ENCODE measurements at places on chromosomes 1 and 21. TPM values are rescaled to one million over a fixed set of nuclear protein-coding genes. Genes with fewer than 3 reads are reported as not detected.

- DNase-seq, result peak; percentile 75
- peak overlapping the region; percentile 71 for H3K27ac ChIP-seq
- H3K36me3 ChIP-seq, result no peaks in the 10 kb centered on the region
- no peaks in the 10 kb centered on the region for H3K27me3 ChIP-seq
- peaks cover 24% of the 10 kb centered on the region for H3K4me1 ChIP-seq
These were observed 157.7 kb downstream of the TOMM20 start for GRCh38 chr1:234970731-234971476.

- H3K36me3 ChIP-seq, result no peaks in the 10 kb centered on the region
- H3K4me1 ChIP-seq, result peaks cover 18% of the 10 kb centered on the region
- no peak overlapping the region for H3K4me3 ChIP-seq
- peak; percentile 22 for DNase-seq
- no peak overlapping the region for H3K27ac ChIP-seq
These were observed 6.2 kb downstream of the ARHGEF16 start for GRCh38 chr1:3460672-3461131.

DNA sequence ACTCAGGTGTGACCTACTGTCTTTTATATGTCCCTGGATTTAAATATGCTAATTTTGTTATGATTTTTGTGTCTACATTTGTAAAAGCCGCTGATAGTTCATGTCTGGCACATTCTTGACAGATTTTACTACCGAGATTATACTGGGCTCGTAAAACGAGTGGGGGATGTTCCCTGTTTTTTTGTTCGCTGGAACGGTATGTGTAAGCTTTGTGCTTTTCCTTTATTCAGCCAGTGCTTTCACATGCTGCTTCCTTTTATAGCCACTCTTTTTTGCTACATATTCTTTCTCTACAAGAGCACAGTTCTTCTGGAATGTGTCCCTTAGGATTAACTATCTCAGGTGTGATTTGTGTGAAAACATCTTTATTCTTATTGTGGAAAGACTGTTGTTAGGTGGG lies 46.6 kb downstream of the ADARB1 start:
- peaks cover 6% of the 10 kb centered on the region for H3K4me1 ChIP-seq
- H3K27me3 ChIP-seq, result no peaks in the 10 kb centered on the region
- H3K27ac ChIP-seq, result no peak overlapping the region
- H3K36me3 ChIP-seq, result no peaks in the 10 kb centered on the region
- H3K4me3 ChIP-seq, result no peak overlapping the region

GRCh38 chr1:93703643-93704042 lies 22.0 kb upstream of the BCAR3 start:
- no peak for DNase-seq
- H3K36me3 ChIP-seq, result no peaks in the 10 kb centered on the region
- no peak overlapping the region for H3K27ac ChIP-seq
- H3K27me3 ChIP-seq, result no peaks in the 10 kb centered on the region
- H3K4me3 ChIP-seq, result no peak overlapping the region
- H3K4me1 ChIP-seq, result peaks cover 27% of the 10 kb centered on the region

DNA sequence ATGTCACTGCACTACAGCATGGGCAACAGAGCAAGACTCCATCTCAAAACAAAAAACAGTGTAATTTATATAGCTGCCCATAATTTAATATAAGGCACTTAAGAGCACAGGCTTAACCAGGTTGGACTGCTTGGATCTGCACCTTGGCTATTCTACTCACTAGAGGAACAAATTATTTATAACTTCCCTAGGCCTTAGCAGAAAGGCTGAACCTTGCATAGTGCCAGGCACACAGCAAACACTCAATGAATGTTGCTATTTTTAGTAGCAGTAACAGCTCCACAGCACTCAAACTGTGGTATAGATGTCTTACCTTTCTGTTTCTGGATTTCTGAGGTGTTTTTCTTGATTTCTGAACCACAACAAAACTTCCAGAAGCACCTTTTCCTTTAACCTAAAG lies 19.8 kb downstream of the HP1BP3 start:
- H3K4me1 ChIP-seq, result no peaks in the 10 kb centered on the region
- no peaks in the 10 kb centered on the region for H3K27me3 ChIP-seq
- no peak overlapping the region for H3K27ac ChIP-seq
- H3K4me3 ChIP-seq, result no peak overlapping the region

GRCh38 chr21:44549525-44550211 lies 1.6 kb downstream of the KRTAP10-2 start:
- DNase-seq, result no peak
- H3K27me3 ChIP-seq, result peaks cover 6% of the 10 kb centered on the region
- no peak overlapping the region for H3K27ac ChIP-seq
- H3K4me3 ChIP-seq, result no peak overlapping the region
- no peaks in the 10 kb centered on the region for H3K4me1 ChIP-seq
- H3K36me3 ChIP-seq, result no peaks in the 10 kb centered on the region

- no peaks in the 10 kb centered on the region for H3K36me3 ChIP-seq
- peaks cover 24% of the 10 kb centered on the region for H3K27me3 ChIP-seq
- H3K4me1 ChIP-seq, result peaks cover 14% of the 10 kb centered on the region
- H3K27ac ChIP-seq, result no peak overlapping the region
- DNase-seq, result no peak
- no peak overlapping the region for H3K4me3 ChIP-seq
These were observed 200.7 kb upstream of the POU3F1 start for GRCh38 chr1:38246955-38247952.

Gene GFI1
- polyA plus RNA-seq, result 0.15 TPM

- no peak for DNase-seq
- no peak overlapping the region for H3K4me3 ChIP-seq
- H3K27me3 ChIP-seq, result no peaks in the 10 kb centered on the region
- no peak overlapping the region for H3K27ac ChIP-seq
- peaks cover 66% of the 10 kb centered on the region for H3K4me1 ChIP-seq
These were observed 76.9 kb downstream of the SLC66A1 start for GRCh38 chr1:19388980-19389379.

DNA sequence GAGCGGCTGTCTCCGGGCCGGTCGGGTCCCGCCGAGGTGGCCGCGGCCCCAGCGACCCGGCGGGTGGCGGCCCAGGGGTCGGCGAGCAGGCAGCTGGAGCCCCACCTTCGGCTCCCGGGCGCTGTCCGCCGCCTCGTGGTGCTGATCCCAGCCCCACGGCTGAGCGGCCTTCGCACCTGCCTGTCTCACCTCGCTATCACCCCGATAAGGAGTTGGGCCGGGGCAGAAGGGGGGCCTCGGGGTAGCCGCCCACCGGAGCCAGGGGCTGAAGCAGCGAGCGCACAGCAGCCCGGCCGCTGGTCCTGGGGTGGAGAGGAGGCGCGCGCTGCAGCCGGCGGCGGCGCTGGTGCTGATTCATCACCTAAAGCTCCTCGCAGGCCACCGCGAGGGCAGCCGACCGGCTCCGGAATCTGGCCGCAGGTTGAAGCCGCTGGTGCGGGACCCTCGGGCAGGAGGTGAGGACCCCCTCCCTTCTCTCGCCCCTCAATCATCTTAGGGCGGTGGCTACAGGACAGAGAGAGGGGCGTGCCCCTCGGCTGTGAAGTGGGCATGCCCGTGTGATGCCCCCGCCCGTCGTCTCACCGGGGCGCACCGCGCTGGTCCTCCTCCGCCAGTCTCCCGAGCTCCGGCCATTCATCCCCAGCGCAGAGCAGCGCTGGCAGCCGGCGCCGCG lies 575 bp downstream of the TRIM67 start:
- H3K4me3 ChIP-seq, result peak overlapping the region; percentile 52
- H3K27me3 ChIP-seq, result peaks cover 14% of the 10 kb centered on the region
- H3K36me3 ChIP-seq, result no peaks in the 10 kb centered on the region

GRCh38 chr1:150213170-150214098 lies 22.5 kb downstream of the ANP32E start:
- H3K4me1 ChIP-seq, result peaks cover 13% of the 10 kb centered on the region
- H3K36me3 ChIP-seq, result no peaks in the 10 kb centered on the region
- H3K27me3 ChIP-seq, result no peaks in the 10 kb centered on the region
- peak overlapping the region; percentile 26 for H3K27ac ChIP-seq
- H3K4me3 ChIP-seq, result peak overlapping the region; percentile 31

Gene DENND2C
- 2.9 TPM for polyA plus RNA-seq

- H3K27ac ChIP-seq, result peak overlapping the region; percentile 53
- no peak overlapping the region for H3K4me3 ChIP-seq
- H3K4me1 ChIP-seq, result peaks cover 2% of the 10 kb centered on the region
These were observed 18.5 kb downstream of the FAM89A start for GRCh38 chr1:231021540-231022031.

DNA sequence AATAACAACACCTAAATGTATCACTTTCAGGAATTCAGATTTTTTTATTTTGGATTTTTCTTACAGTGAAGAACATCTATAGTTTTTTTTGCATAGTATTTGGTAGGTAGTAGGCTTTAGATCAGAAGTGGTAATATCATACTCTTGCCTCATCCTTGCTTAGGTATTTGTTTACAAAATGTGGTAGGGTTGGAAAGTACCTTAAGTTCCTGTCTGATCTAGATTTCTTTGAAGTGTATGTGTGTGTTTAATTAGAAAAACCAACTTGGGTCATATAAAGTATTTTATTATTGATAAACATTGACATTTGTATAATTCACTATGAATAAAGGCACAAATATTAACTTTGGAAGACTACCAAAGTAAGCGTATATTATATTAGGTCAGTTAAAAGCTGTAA lies 85.3 kb upstream of the GPR88 start:
- no peaks in the 10 kb centered on the region for H3K27me3 ChIP-seq
- no peak overlapping the region for H3K4me3 ChIP-seq
- H3K27ac ChIP-seq, result no peak overlapping the region
- no peak for DNase-seq
- H3K36me3 ChIP-seq, result peaks cover 6% of the 10 kb centered on the region

DNA sequence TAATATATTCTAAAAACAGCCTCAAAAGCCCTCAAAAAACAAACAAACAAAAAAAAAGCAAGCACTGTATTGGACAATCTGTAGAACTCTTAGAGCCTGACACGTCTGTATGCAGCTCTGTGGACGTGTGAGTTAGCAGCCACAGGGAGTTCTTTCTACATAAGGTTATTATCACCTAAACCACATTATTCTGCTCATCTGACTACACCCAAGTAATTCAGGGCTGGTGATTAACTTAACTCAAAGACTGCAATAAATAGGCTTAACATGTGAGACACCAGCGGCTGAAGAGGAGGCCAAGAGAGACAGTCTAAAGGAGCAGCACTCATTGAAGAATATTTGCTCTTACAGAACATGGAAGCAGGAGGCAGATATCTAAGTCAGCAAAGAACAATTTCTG lies 316.0 kb downstream of the VAV3 start:
- no peaks in the 10 kb centered on the region for H3K4me1 ChIP-seq
- no peak for DNase-seq
- H3K4me3 ChIP-seq, result no peak overlapping the region
- no peak overlapping the region for H3K27ac ChIP-seq
- no peaks in the 10 kb centered on the region for H3K36me3 ChIP-seq

GRCh38 chr1:185533596-185533995 lies 200.6 kb upstream of the HMCN1 start:
- peaks cover 6% of the 10 kb centered on the region for H3K4me1 ChIP-seq
- no peaks in the 10 kb centered on the region for H3K36me3 ChIP-seq
- H3K27ac ChIP-seq, result no peak overlapping the region
- H3K27me3 ChIP-seq, result no peaks in the 10 kb centered on the region
- DNase-seq, result no peak

- H3K27me3 ChIP-seq, result no peaks in the 10 kb centered on the region
- H3K36me3 ChIP-seq, result no peaks in the 10 kb centered on the region
- H3K4me3 ChIP-seq, result no peak overlapping the region
- H3K27ac ChIP-seq, result no peak overlapping the region
These were observed 40.3 kb downstream of the KIF1B start for GRCh38 chr1:10250663-10251062.

DNA sequence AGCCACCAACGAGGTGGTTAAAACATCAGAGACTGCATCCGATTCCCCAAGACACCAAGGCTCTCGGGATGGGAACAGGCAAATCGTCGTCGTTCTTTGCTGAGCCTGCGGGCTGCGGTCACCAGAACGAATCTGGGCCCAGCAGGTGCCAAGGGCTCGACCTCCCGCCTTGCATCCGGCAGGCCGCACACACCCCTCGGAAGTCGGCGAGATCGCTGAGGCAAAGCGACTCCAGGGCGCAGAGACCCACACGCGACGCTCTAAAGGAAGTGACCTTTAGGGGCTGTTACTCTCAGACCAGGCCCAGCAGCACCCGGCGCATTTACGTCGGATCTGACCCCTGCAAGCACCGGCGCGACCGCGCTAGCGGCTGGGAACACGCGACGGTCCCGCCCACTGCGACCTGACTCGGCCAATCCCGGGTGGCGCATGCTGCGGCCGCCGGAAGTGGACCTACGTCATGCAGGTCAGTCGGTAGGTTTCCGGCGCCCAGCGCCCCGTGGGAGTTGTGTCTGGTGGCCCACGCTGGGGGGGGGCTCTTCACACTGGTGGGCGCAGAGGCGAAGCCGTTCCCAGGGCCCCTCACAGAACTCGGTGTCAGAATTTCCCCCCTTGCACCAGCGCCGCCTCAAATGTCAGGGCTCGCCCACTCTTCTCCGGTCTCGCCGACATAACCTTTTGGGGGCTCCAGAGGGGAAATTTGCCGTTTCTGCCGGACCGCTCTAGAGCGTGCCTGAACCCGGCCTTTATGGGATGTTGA lies 7.5 kb upstream of the PARK7 start:
- peak; percentile 97 for DNase-seq
- H3K36me3 ChIP-seq, result no peaks in the 10 kb centered on the region
- H3K27me3 ChIP-seq, result no peaks in the 10 kb centered on the region
- H3K27ac ChIP-seq, result peak overlapping the region; percentile 92
- peak overlapping the region; percentile 74 for H3K4me3 ChIP-seq
- no peaks in the 10 kb centered on the region for H3K4me1 ChIP-seq

- H3K4me1 ChIP-seq, result peaks cover 77% of the 10 kb centered on the region
- H3K36me3 ChIP-seq, result peaks cover 21% of the 10 kb centered on the region
- H3K4me3 ChIP-seq, result no peak overlapping the region
- no peak overlapping the region for H3K27ac ChIP-seq
These were observed 154.9 kb downstream of the TGFBR3 start for GRCh38 chr1:91730801-91731732.

DNA sequence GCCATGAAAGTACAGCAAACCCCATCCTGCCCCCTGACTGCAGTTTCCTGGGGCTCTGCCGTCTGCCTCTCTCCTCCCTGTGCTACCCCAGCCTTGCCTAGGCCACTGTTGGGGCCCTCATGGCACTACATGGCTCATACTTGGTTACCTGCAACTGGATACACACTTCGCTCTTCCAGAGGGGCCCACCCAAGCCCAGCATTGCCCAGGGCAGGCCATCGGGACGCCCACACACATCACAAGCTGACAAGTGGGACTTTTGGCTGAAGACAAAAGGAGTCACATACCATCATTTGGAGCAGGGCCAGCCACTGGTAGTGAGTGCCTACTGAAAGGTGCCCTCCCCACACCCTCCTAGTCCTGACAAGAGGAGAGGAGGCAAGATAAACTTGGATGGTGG lies 82.8 kb downstream of the CD247 start:
- no peak for DNase-seq
- H3K4me1 ChIP-seq, result peaks cover 14% of the 10 kb centered on the region
- H3K27me3 ChIP-seq, result peaks cover 11% of the 10 kb centered on the region
- H3K27ac ChIP-seq, result no peak overlapping the region
- H3K36me3 ChIP-seq, result no peaks in the 10 kb centered on the region
- H3K4me3 ChIP-seq, result no peak overlapping the region

All from heart right ventricle (tissue), 16 donors.